ENCODE measurements at places on chromosomes 2 and 18. TPM values are rescaled to one million over a fixed set of nuclear protein-coding genes. Genes with fewer than 3 reads are reported as not detected.

The PHLPP1 gene
- total RNA-seq = 6.7 TPM

- no peak for DNase-seq
Observed at GRCh38 chr2:88815697-88816096, 124.2 kb downstream of the RPIA start.

The RNF181 gene
- 108 TPM for total RNA-seq

DNA sequence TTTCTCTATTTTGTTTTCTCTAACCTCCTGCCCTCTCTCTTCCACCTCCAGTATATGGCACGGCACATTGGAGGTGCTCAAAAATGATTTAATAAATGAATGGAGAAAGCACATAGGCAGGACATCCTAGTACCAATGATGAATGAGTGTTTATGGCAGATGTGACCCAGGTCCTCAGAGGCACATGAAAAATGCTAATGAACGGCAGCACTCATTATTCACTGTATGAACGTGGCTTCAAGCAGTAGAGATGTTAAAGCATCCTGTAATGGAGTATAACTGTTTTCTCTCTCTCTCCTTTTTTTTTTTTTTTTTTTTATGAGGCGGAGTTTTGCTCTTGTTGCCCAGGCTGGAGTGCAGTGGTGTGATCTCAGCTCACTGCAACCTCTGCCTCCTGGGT is 72.4 kb downstream of the MBP start:
- DNase-seq = no peak

DNA sequence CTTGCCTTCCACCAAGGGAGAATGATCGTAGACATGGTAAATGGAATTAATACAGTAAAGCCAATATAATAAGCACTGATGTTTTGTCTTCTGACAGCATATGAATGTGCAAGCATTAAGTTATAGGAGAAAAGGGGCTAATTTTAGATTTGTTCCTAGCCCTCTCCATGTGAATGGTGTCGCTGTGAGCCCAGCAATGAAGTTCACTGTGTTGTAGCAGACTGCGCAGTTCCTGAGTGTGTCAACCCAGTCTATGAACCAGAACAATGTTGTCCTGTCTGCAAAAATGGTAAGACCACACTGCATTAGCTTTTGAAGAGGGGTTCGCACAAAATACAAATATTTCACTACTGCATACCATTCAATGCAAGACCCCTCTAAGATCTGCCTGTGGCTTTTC is 25.6 kb downstream of the VWC2L start:
- no peak for DNase-seq

Data from activated T-cell treated with anti-CD3 and anti-CD28 coated beads, Interleukin-2, amount 50 U/mL, for 4 hours (primary cell).